ENCODE measurements at places on chromosomes 12 and 14.

- no peaks in the 10 kb centered on the region for H3K27me3 ChIP-seq
- H3K4me3 ChIP-seq, result peak overlapping the region; percentile 92
- peaks cover 15% of the 10 kb centered on the region for H3K4me1 ChIP-seq
- H3K36me3 ChIP-seq, result peaks cover 79% of the 10 kb centered on the region
These were observed 1.3 kb upstream of the SETD1B start for GRCh38 chr12:121802485-121802842.

GRCh38 chr12:15116086-15116485, 105.1 kb downstream of the RERG start:
- peaks cover 21% of the 10 kb centered on the region for H3K27me3 ChIP-seq
- no peak overlapping the region for H3K27ac ChIP-seq
- no peak overlapping the region for H3K4me3 ChIP-seq

DNA sequence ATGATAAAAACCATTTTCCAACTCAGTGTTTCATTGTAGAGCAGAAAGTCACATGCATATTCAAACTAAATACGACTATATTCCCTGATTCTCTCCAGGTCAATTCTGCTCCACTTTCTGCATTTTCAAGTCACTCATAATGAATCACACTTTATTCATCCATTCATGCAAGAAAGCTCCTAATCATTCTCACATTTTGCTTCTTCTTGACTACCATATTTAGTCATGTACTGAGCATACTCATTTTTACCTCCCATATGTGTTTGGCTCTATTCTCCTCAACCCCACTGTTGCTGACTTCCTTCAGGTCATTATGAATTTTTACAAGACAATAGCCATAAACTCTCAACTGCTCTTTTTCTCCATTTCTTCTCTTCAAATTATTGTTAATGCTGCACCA, 43.4 kb upstream of the PIK3C2G start:
- no peak overlapping the region for H3K4me3 ChIP-seq
- H3K4me1 ChIP-seq, result no peaks in the 10 kb centered on the region
- no peaks in the 10 kb centered on the region for H3K36me3 ChIP-seq
- H3K27ac ChIP-seq, result no peak overlapping the region
- H3K27me3 ChIP-seq, result no peaks in the 10 kb centered on the region

DNA sequence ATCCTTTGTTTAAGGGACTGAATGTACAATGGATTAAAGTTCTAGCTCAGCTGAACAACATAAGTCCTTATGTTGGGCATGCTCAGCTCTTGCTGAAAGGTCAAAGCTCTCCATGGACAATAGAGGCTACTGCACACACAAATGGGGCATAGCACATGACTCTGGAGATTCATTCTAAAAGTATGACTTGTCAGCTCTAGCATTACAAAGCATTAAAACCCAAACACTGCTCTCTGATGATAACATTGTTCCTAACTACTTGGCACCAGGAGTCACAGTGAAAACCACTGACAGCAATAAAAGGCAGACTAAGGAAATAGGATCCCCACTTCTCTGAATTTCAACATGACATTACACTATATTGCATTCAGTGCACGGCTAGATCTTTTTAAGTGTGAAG, 21.9 kb upstream of the FSCB start:
- H3K27ac ChIP-seq, result no peak overlapping the region
- H3K27me3 ChIP-seq, result peaks cover 4% of the 10 kb centered on the region
- H3K36me3 ChIP-seq, result no peaks in the 10 kb centered on the region
- H3K4me3 ChIP-seq, result no peak overlapping the region
- ATAC-seq, result no peak

DNA sequence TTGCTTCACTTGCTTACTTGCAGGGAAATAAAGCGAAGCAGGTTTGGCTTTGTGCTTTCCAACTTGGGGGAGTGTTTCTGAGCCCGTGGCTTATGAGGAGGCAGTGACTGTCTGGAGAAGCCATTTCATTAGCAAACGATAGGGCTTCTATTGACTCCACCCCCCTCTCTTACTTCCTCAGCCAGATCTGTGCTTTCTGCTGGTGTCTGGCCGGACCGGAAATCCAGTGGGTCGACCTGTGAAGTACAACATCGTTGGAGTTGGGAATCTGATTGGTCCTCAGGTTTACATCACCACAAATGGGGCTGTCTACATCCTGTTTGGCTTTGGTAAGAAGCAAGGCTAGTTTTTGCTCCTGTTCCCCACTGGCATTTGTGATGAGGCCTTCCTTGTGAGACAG, 22.3 kb downstream of the FAM234B start:
- H3K27me3 ChIP-seq, result no peaks in the 10 kb centered on the region
- ATAC-seq, result no peak
- H3K27ac ChIP-seq, result no peak overlapping the region
- peaks cover 52% of the 10 kb centered on the region for H3K36me3 ChIP-seq
- no peaks in the 10 kb centered on the region for H3K4me1 ChIP-seq
- no peak overlapping the region for H3K4me3 ChIP-seq

DNA sequence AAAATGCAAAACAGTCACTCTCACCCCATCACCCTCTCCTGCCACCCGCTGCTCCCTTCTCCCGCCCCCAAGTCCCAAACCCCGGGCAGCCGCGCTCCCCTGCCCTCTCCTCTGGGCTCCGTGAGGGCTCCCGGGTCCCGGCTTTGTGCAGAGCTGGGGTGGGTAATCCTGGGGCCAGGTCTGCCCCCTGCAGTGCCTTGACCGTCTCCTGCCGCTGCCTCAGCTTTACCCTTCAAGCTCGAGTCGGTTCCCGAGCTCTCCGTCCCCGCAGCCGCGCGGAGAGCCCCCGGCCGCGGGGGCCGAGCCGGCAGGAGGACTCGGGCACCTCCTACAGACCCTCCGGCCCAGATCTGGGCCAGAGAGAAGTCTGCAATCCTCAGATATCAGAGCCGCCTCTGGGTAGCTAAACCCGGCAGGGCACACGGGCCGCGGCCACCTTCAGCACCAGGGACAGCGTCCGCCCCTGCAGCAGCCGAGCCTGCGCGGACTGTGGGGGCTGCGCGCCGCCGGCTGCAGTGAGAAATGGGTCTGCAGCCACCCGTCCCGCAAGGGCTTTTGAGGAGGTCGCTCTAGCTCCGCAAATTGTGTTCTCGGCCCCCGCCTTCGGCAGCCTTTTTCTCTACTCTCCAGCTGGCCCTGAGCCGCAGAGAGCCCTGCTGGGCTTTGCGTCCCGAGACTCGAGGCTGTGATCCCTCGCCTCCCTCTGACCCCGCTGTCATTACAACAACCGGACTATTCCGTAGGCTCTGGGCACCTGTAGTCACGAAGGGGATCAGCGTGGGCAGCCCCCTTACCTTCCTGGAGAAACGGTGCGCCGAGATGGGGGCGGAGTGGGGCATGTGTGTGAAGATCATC, 1.2 kb downstream of the PRMT8 start:
- no peaks in the 10 kb centered on the region for H3K4me1 ChIP-seq
- H3K27ac ChIP-seq, result no peak overlapping the region
- peaks cover 61% of the 10 kb centered on the region for H3K27me3 ChIP-seq

DNA sequence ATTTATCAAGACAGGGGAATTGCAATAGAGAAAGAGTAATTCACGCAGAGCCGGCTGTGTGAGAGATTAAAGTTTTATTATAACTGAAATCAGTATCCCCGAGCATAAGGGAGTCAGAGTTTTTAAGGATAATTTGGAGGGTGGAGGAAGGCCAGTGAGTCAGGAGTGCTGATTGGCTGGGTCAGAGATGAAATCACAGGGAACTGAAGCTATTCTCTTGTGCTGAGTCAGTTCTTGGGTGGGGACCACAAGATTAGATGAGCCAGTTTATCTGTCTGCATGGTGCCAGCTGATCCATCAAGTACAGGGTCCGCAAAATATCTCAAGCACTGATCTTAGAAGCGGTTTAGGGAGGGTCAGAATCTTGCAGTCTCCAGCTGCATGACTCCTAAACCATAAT, 96.6 kb downstream of the CCDC60 start:
- no peak overlapping the region for H3K4me3 ChIP-seq
- no peak for ATAC-seq
- no peak overlapping the region for H3K27ac ChIP-seq
- no peaks in the 10 kb centered on the region for H3K4me1 ChIP-seq
- H3K27me3 ChIP-seq, result peaks cover 16% of the 10 kb centered on the region

GRCh38 chr12:119363037-119363436, 28.5 kb downstream of the CCDC60 start:
- no peak for ATAC-seq
- H3K4me1 ChIP-seq, result no peaks in the 10 kb centered on the region
- H3K27me3 ChIP-seq, result peaks cover 12% of the 10 kb centered on the region
- H3K27ac ChIP-seq, result no peak overlapping the region
- no peak overlapping the region for H3K4me3 ChIP-seq

GRCh38 chr14:106493962-106494823, 967.8 kb downstream of the TMEM121 start:
- no peak for ATAC-seq
- no peak overlapping the region for H3K27ac ChIP-seq
- H3K36me3 ChIP-seq, result no peaks in the 10 kb centered on the region
- H3K27me3 ChIP-seq, result no peaks in the 10 kb centered on the region
- peaks cover 13% of the 10 kb centered on the region for H3K4me1 ChIP-seq

DNA sequence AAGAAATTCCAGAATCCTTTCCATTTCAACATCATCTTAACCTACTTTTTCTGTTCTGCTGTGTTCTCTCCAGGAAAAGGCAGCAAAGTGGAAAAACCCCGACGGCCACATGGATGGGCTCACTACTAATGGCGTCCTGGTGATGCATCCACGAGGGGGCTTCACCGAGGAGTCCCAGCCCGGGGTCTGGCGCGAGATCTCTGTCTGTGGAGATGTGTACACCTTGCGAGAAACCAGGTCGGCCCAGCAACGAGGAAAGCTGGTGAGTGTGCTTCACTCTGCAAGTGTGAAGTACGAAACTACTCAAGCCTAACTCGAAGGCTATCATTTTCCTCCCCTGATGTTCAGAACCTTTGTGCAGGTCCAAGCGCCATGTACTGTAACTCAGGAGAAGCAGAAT, 172.0 kb downstream of the PELI2 start:
- H3K27ac ChIP-seq, result no peak overlapping the region
- ATAC-seq, result no peak
- no peaks in the 10 kb centered on the region for H3K4me1 ChIP-seq
- no peaks in the 10 kb centered on the region for H3K27me3 ChIP-seq
- no peak overlapping the region for H3K4me3 ChIP-seq

Data from activated T-helper 17 cell treated with anti-CD3 and anti-CD28 coated beads, Interleukin-2, amount 50 U/mL, for 72 hours (primary cell).